ENCODE measurements at places on chromosomes 4 and X.

DNA sequence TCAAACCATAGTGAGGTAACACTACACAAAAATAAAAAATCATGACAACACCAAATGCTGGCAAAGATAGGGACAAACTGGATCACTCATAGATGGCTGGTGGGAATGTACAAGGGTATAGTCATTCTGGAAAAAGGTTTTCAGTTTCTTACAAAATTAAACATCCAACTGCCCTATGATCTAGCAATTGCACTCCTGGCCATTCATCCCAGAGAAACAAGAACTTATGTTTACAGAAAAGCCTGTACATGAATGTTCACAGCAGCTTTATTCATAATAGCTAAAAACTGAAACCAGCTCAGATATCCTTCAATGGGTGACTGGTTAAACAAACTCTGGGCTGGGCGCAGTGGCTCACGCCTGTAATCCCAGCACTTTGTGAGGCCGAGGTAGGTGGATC, 43.3 kb downstream of the NYX start:
- DNase-seq, result no peak

- no peak for DNase-seq
Observed at GRCh38 chr4:188332265-188332664, 193.0 kb downstream of the TRIML1 start.

DNA sequence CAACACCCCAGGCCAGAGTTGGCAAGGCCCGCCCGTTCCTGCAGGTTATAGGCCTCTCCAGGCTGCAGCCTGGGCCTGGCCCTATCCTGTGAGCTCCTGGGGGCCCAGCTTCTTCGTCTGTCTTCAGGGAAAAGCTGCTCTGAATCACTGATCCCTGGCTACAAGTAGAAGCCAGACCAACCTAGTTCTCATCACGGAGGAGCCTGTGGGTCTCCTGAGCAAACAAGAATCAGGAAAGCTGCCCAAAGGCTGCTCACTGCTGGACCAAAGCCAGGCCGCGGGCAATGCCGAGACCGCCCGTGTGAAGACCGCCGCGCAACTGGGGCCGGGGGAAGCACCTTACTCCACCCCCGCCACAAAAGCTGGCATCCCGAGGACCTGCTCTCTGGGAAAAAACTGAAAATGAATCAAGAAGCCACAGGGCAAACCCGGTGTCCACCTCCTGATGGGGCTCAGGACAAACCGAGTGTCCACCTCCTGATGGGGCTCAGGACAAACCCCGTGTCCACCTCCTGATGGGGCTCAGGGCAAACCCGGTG, 12.8 kb downstream of the CTBP1 start:
- no peak for DNase-seq

DNA sequence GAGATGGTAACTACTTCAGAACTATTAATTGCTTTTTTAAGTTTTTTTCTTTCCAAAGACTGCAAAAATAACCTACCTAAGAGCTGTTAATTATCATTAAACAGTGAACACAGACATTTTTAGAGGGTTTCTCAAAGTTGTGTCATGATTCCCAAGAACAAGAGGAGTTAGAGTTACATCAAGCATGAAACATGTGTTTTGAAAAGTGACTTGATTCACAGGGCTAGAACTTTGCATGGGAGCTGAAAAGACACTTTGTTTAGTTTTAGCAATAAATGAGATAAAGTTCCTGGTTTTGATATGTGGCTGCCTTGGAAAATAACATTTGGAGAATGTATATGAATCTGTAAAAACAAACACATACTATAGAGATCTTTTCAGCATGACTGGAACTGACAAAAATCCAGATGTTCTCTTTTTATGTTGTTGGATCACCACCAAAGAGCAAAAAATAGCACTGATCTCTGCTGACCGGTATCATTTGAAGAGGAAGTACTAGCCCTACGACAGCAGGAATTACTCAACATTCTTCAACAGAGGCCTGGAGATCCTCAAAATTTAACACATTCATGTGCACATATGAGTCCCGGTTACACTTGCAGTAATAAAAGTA, 173.0 kb upstream of the PCDH18 start:
- no peak for DNase-seq

GRCh38 chr4:169305651-169306050, 34.9 kb upstream of the SH3RF1 start:
- DNase-seq, result no peak

GRCh38 chr4:81666491-81666890, 194.8 kb upstream of the RASGEF1B start:
- DNase-seq, result peak; percentile 68

DNA sequence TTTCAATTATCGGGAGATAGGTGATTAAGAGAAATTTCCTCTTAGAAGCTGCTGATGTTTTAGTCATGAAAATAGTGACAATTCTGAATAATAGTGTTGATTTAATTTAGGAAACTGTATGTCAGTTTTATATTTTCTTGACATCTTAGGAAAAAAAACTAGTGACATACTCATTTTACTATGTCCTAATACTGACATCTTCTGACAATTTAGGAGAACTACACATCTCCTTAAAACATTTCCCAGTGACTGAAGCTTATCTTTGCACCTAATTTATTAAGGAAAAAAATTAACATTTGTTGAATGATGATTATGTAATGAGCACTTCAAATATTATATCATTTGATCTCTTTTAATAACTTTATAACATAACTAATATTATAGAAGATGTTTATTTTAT, 42.0 kb upstream of the RBMXL3 start:
- peak; percentile 5 for DNase-seq

GRCh38 chr4:138775890-138776289, 239.7 kb upstream of the NOCT start:
- no peak for DNase-seq

GRCh38 chr4:152920768-152921167, 15.4 kb upstream of the FHDC1 start:
- peak; percentile 34 for DNase-seq

DNA sequence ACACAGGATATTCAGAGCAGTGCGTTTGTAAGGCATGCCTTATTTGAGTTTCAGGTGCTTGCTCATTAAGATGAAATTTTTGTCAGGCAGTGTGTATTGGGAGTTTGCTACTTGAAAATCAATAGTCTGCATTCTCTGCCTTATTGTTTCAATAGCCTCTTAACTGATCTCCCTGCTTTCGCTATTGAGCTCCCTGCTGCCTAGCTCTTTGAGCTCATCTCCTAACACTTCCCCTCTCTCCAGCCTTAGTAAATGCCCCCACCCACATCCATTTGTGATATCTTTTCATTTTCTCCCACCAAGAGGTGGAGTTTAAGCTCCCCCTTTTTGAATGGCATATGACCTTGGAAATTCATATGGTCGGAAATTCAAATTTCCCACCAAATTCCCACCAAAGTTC, 256.6 kb downstream of the IL1RAPL1 start:
- DNase-seq, result no peak

DNA sequence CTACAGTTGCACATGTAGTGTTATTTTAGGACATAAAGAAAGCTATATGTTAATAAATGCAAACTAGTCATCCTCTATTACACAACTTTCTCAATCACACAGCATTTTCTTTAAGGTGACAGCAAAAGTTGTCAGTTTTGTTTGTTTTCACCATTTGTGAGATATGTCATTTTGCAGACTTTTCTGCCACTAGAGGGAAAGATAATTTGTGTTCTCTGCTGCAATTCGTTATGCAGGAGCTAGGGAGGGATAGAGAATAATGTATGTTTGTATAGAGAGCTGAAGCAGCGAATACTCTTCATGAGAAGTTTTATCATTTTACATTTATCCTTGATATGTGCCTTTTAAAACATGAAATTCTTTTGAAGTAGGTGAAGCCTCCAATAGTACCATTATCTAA, 670.6 kb upstream of the ATOH1 start:
- peak; percentile 26 for DNase-seq

- no peak for DNase-seq
Observed at GRCh38 chr4:30744386-30744785, 24.2 kb downstream of the PCDH7 start.
